Femur (tissue), 1 donor: ENCODE measurements at places on chromosomes 12 and 14.

DNA sequence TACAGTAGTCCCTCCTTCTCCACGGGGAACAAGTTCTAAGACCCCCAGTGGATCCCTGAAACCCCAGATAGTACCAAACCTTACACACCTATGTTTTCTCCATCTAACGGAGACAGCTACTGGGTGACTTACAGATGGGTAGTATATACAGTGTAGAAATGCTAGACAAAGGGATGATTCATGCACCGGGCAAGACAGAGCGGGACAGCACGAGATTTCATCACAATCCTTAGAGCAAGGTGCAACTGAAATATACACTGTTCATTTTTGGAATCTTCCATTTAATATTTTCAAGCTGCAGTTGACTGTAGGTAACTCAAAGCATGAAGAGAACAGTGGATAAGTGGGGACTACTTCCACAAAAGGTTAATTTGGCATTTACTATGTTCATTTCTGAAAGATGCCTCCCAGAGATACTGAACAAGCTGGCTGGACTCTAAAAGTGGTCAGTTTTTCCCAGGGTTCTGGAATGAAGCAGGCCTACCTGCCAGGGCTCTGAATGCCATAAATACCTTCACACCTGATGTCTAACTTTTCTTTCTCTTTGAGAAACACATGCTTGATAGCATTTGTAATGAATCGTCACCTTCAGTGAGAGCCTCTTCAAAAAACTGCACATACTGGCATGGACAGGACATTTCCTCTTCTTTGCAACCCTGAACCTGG, 127.7 kb upstream of the FOXN3 start:
- DNase-seq: no peak

DNA sequence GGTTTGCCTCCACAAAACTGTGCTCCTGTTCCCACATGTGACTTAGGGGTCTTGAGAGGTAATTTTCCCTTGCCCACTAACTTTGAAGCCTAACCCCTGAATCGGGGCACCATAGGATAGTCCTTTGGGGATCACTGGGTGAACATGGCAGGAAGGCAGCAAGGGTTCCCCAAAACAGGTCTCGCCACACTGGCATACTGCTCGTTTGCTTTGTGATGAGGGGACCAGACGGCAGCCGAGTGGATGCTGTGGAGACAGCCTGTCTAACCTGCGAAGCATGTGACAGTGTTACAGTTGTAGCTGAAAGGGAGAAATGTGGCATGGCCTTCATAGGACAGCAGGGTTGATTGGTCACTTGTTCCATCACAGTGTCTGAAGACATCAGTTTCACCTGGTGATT, 42.4 kb downstream of the UBE3B start:
- DNase-seq: peak; percentile 1

DNA sequence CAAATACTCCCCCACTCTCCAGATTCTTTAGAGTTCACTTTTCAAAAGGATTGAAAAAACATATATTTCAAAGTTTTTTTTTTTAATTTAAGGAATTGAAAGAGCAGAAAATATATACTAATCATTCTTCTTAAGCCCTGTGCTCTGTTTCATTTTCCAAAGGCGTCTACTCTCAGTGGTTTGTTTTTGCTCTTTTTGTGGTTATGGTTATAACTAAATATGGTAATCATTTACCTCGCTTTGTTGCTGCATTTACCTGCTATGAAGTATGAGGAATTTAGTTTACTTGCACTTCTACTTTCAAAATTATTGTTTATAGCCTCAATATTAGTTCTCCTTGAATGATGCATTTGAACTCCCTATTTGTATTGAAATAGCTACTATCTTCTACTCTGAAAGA, 55.9 kb upstream of the LRRK2 start:
- no peak for DNase-seq

DNA sequence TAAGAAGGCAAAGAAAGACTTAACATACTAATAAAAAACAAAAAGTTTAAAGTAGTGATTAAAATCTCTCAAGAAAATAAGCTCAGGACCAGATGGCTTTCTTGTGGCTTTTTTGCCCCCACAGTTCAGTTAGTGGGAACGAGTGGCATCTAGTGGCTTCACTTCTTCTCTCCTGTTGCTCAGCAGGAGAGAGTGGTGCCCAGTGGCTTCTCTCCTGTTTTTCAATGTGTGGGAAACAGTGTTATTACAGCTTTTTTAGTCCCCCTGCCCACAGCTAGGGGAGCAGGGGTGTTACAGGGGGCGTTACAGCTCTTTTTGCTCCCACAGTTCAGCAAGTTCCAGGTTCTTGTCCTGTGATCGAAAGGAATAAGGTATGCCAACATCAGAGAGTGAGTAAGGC, 135.2 kb downstream of the RERGL start:
- DNase-seq: no peak

- DNase-seq: no peak
These were observed 134.7 kb downstream of the GPR135 start for GRCh38 chr14:59330455-59330854.

DNA sequence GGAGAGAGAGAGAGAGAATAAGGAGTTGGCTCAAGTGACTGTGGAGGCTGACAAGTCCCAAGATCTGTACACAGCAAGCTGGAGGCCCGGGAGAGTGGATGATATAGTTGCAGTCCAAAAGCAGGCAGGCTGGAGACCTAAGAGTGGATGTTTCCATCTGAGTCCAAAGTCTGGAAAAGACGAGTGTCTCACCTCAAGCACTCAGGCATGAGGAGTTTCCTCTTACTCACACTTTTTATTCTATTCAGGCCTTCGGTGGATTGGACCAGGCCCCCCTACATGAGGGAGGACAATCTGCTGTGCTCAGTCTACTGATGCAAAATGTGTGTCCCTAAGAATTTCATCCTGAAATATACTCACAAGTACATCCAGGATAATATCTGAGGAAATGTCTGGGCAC, 484.6 kb downstream of the VRK1 start:
- no peak for DNase-seq

GRCh38 chr14:68637106-68638021, 155.5 kb downstream of the ZFP36L1 start:
- no peak for DNase-seq

GRCh38 chr14:27184427-27184826, 586.6 kb upstream of the NOVA1 start:
- no peak for DNase-seq

DNA sequence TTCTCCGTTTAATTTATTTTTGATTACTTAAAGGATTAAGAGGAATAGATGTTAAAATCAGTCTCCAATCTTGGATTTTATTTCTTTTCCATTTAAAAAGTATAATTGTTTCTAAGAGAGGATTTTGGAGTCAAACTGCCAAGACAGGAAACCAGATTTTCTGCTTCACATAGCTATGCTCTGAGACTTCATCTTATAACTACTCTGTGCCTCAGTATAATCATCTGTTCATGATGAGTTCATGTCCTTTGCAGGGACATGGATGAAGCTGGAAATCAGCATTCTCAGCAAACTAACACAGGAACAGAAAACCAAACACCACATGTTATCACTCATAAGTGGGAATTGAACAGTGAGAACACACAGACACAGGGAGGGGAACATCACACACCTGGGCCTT, 9.0 kb upstream of the TAS2R31 start:
- DNase-seq: no peak

GRCh38 chr12:63897931-63898330, 53.4 kb downstream of the SRGAP1 start:
- DNase-seq: no peak

DNA sequence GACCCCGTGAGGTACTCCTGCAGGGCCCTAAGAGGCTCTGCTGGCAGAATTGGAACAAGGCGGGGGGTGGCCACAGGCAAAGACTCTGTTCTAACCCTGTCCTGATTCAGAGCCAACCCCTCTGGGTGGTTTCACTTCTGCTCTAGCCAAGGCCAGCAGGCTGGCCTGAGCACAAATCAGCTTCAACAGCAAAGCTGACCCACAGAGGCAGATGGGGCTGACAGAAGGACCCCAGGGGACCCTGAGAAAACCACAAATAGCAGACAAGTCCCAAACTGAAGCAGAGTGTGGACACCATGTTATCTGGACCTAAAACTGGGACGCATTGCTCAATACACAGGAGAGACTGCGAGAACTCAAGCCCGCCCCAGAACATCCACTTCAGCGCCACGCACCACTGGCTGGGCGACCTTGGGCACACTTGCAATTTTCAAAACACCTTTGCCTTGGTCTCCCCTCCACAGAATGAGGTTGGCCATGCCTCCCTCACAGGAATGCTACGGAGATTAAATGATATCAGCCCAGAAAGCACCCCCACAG, 76.4 kb upstream of the DICER1 start:
- no peak for DNase-seq

- no peak for DNase-seq
These were observed 255.2 kb upstream of the NAV3 start for GRCh38 chr12:77575376-77575919.

DNA sequence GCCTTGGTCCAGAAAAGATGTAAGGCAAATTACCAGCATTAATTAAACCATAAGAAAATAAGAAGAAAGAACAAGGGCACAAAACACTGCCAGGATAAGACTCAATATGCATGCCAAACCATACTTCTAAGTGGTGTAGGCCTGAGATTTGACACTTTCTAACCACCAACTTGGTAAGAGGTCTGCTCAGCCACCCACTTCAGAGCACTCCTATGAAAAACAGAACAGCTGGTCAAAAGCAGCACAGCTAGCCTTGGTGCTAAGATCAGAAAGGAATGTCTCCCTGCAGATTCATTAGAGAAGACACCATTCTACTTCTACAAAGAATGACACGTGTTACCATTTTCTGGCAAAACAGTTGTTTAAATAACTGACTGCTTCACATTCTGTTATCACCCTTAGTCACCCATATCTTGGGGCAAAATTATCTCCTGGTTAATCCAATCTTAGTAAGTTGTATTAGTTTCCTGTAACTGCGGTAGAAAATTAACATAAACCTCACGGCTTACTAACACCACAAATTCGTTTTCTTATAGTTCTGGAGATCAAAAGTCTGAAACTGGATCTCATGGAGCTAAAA, 13.2 kb downstream of the RPS6KA5 start:
- DNase-seq: no peak

DNA sequence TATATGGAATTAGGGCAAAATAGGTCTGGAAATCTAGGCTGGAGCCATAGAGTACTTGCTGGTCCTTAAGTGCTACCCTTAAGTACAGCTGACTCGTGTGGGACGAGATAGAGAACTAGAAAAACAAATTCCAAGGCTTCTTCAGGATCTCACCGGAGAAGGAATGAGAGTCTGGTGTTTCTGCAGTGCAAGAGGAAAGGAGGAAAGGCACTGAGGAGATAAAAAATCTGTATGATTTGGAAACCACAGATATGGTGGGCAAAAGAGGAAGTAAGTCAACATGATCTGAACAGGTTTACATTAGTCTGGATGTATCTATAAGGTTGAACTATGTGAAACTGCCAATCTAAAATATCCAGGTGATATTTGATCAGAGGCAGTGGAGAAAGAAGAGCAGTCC, 134.4 kb upstream of the SOX5 start:
- no peak for DNase-seq

GRCh38 chr12:57489157-57489641, 1.3 kb downstream of the MARS1 start:
- DNase-seq: no peak

DNA sequence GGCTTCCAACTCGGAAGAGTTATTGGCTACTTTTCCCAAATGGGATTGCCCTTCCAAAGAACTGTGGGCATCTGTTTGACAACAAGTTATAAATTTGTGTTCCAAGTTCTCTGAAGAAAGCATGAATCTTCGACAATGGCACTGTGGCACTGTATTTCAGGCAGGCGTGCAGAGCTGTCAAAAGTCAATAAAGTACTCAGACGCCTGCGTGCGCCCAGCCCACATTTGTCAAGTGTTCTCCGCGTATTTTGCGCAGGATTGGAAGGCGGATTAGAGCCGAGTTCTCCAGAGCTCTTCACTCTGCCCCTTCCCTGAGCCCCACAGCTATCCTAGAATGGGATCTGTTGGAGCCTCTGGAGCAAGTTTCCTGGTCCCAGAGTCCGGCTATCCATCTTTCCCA, 103.2 kb downstream of the SLC25A47 start:
- no peak for DNase-seq

- DNase-seq: no peak
These were observed 104.0 kb upstream of the CCND2 start for GRCh38 chr12:4169531-4169930.

DNA sequence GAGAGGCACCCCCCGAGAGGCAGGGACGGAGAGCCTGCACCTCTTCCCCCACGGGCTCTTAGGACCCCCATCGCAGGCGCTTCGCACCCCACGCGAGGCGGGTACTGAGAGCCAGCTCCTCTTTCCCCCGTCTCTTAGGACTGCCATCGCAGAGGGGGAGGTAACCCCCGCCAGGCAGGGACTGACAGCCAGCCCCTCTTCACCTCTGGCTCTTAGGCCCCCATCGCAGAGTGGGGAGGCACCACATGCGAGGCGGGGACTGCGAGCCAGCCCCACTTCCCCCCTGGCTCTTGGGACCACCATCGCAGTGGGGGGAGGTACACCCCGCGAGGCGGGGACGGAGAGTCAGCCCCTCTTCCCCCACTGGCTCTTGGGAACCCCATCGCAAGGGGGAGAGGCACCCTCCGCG, 46.1 kb downstream of the DDX11 start:
- no peak for DNase-seq

GRCh38 chr12:52682938-52683574, 2.8 kb upstream of the KRT1 start:
- no peak for DNase-seq

DNA sequence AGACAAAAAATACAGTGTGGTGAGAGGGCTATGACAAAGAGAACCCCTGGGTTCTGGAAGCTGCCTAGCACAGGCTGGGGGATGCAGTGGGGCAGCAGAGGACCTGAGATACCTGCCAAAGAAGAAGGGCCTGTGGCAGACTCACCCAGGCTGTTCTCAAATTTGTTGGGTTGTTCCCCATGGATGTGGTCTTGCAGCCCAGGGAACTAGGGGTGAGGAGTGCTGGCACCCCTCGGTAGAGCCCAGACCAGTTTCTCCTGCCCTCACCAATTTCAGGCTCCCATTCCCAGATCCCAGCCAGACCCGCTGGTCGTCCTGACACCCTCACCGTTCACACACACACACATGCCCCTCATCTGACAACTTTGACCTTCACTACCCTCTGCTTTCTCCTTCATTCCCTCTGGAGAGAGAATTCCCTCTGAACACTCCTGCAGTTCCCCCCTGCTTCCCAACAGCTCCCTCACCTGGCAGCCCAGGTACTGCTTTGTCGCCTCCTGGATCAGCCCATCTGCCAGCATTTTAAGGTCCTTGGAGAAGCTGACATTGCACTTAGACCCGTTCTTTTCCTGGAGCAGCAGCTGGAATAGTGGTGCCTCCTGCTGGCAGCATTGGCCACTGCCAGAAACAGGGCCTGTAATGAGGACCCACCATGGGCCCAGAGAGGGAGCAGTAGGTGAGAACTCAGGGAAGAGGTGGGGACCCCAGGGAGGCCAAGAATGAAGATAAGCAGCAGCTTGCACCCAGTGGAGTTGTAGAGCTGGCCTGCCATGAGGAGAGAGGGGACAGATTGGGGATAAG, 5.9 kb upstream of the GDF11 start:
- peak; percentile 77 for DNase-seq

DNA sequence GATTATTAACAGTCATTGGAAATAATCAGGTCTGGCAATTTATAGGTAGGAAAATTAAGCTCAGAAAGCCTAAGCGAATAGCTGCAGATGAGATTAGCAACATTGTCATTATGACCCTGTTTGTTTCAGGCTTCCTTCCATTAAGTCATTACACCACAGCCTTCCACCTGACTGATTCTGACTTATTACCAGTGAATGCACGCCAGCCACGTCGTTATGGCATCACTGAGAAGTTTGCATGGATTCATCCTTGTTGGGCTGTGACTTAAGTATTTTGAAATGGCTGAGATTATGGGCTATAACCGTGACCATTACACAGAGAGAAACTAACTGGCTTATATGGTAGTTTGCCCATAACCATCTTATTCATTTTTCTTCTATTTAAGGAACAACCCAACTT, 18.6 kb downstream of the RASSF8 start:
- DNase-seq: no peak

GRCh38 chr14:71319666-71320065, 412.4 kb downstream of the PCNX1 start:
- peak; percentile 44 for DNase-seq
